ENCODE measurements at places on chromosomes 1 and 21.
A peak's percentile ranks its signal among the peaks of the same experiment; 100 is the strongest.

DNA sequence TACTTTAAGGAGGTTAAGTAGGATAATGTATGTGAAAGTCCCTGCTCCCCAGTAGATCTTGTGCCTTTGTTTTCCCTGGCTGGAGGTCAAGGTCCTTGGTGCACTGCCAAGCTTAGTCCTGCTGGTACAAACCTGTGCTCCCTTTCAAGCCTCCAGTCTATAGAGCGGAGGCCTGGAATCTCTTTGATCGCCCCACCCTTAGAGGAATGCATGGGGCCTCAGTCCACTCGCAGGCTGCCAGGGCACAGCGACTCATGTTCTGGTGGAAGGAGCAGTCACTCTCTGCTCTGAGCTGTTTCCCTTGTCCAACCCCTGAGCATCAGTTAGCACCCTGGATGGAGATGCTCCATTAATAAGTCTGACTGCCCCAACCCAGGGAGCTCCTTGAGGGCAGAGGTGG, 121.8 kb downstream of the HMGB4 start:
- DNase-seq, result peak; percentile 64

DNA sequence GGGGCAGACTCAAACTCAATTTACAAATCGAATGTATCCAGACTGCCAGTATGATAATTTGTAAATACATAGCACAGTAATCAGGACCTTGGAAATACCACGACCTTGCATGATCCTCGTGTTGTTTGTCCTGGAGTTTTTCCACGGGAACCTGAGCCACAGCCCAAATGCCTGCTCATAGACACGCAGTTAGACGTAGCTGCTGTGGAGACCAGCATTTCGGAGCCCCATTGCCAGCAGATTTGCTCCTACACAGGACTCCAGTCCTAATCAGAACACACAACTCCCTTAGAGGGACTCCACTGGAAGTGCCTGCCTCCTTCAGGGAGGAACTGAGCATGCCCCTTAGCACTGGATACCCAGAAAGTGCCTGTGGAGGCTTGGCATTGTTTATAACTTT, 163.2 kb downstream of the GALNT2 start:
- DNase-seq, result no peak

- DNase-seq, result no peak
Measured at GRCh38 chr21:33206771-33207281, 22.9 kb upstream of the IFNAR2 start.

DNA sequence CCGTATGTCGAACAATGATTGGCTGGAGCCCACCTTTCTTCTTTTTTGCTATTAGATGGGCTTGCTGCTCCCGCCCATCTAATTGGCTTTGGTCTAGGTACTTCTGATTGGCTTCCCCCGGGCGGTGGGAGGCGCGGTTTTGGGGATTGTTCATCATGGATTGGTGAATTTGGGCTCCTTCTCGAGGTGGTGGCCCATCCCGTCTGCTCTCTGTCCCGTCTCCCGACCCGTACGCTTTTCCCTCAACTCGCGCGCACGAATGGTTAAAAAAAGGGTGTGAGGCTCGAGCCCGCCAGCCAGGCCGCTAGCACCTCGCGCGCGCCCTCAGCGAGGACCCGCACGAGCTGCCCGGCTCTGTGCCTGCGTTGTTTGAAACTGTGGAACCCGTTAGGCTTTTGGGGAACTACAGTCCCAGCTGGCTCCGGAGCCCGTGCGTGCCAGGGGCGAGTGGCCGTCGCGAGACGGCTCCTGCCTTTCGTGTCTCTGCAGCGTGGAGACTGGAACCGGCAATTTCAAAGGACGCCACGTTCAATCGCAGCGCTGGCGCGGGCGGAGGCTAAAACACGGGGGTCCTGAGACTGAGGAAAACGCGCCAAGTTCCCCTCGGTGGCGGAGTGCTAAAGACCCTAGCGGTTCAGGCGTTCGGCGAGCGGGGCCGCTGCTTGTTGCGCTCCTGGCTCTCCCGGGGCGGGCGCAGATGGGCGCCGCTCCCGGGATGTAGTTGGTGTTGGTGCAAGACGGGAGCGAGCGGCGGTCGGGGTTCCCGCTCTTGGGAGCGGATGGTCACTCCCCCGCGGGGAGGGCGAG, at the start of gene USP1:
USP1 (plus strand) TSS at position 584 of the 807 bp plus-strand sequence. CDS start 2,819 bp downstream, outside the sequence.
- peak; percentile 95 for DNase-seq

DNA sequence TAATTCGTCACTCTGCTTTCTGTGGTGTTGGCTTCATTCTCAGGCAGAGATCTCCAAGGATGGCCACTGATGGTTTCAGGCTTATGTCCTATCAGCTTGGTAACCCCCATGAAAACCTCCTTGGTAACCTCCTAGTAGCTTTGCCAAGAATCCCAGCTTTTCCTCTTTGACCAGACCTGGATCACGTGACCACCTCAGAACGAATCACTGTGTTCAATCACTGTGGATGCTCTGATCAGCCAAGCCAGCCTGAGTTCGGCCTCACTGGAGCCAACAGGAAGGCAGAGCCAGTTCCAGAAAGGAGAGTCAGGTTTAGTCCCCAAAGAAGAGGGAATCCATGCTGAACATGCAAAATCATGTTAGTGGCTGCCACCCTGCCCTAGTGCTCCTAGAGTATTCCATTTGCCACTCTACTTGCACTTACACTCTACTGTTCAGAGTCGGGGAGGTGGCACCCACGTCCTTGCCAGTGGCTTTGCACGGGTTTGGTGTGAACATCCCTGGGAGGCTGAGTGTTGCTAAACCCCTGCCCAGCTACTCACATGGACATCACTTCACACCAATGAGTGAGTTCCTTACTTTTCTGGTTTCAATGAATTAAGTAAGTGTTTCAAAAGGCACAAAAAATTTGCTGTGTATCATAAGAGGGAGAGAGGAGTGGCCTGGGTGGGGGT, 33.5 kb upstream of the SSBP3 start:
- no peak for DNase-seq

DNA sequence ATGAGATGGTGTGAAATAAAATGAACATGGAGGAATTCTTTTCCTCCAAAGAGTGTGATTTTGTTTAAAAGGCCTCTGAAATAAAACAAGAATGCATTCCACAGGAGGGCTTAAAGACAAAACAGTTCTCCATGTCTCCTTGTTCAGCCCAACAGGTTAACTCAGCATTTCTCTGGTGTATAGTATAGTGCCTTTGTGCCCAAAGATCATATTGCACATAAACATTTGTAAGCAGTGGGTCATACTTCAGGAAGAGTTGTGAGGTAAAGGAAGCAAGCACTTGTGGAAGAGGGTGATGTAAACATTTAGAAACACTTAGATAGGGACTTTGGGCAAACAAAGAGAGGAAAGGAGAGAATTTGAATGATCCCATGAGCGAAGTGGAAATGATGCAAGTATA, 433.9 kb downstream of the SIPA1L2 start:
- DNase-seq, result no peak

GRCh38 chr1:8539683-8540082, 221.8 kb downstream of the SLC45A1 start:
- no peak for DNase-seq

DNA sequence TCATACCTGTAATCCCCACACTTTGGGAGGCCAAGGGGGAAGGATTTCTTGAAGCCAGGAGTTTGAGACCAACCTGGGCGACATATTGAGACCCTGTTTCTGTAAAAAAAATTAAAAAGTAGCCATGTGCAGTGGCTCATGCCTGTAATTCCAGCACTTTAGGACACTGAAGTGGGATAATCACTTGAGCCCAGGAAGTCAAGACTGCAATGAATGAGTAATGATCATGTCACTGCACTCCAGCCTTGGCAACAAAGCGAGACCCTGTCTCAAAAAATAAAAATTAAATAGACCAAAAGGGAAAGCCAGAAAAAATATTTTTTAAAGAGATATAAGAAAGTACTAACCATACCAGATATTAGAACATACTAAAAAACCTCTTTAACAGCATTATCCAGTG, 44.7 kb upstream of the LYPLAL1 start:
- no peak for DNase-seq

DNA sequence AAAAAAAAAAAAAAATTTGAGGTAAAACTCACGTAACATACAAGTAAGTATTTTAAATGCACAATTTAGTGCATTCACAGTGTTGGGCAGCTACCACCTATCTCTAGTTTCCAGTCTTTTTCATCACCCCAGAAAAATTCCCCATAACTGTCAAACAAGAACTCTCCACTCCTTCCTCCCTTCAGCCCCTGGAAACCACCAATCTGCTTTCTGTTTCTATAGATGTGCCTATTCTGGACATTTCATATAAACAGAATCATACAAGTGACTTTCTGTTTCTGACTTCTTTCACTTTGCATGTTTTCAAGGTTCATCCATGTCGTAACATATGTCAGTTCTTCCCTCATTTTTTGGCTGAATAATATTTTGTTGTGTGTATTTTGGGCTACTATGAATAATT, 24.9 kb upstream of the ETS2 start:
- DNase-seq, result no peak

- peak; percentile 24 for DNase-seq
Measured at GRCh38 chr1:47782414-47783166, 214.6 kb downstream of the TRABD2B start.

- DNase-seq, result peak; percentile 76
Measured at GRCh38 chr1:45299981-45300668, 26.6 kb upstream of the HPDL start.

- no peak for DNase-seq
Measured at GRCh38 chr1:50705699-50706098, 254.4 kb downstream of the FAF1 start.
